Suprapubic skin (tissue), 4 donors: ENCODE measurements at places on chromosomes 12 and 14. TPM values are rescaled to one million over a fixed set of nuclear protein-coding genes. Genes with fewer than 3 reads are reported as not detected.

The ART4 gene
- 0.17 TPM for total RNA-seq

DNA sequence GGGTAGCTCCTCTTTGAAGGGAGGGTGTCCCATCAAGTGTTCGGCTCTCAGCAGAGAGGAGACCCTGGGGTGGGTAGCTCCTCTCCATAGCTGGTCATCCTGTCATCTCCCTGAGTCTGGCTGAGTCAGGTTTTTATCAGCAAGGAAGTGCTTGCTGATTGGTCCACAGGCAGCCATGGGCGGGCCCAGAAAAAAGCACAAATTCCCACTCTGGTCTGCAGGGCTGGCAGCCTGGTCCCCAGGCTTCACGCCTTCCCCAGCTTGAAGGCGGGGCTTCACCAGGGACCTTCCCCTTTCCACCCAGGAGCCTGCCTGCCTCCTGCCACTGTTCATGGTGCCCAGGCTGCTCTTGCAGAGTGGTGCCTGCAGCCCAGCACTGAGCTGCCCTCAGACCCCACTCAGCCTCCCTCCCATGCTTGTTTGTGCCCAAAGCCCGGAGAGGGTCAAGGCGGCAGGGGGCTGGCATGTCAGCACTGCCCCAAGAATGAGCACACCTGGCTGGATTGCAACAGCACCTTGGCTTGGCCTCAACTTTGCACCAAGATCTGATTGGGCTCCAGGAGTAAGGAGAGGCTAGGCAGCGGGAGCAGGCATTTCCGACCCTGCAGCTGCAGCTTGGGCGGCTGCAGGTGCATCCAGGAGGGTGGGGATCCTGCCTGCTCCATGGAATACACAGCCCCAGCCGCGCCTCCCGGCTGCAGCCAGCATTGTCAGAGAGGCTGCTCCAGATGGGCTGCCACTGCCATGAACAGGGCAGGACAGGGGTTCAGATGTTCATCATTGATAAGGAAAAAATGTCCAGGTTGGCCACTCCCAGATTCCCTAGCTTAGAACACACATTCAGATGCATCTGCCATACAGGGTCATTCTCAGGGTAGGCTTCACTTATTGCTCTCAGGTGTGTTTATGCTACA lies 22.0 kb upstream of the WDR89 start:
- no peak for DNase-seq

The TCL1A gene
- not detected for total RNA-seq

The LRIG3 gene
- total RNA-seq, result 56.5 TPM

GRCh38 chr12:110180591-110181005 lies 56.4 kb downstream of the IFT81 start:
- DNase-seq, result no peak

The APOF gene
- total RNA-seq, result not detected

DNA sequence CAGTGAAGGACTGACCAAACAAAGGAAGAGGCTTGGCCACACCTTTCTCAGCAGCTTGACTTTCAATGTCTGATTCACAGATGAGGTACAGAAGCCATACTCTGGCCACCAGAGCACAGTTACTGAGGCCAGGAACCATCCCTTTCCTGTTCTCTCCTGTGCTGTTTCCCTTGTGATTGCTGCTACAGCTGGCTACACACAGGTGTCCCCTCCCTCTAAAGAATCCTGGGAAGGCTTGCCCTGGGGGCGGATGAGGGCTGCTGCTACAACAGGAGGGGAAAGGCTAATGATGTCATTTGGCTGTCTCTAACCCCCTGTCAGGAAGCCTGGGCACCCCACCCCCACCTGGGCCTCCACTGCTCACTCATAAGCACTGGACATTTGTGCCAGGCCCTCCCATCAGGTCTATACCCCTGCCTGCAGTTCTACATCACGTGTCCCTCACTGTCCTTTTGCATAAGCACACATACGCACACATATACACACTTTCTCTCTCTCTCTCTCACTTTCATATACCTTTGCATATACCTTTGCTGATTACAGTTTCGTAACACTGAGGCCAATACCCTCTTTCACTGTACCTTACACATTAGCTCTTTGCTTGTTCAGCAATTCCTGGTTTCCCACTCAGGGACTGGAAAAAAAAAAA lies 41.4 kb downstream of the PRPF40B start:
- DNase-seq, result no peak

DNA sequence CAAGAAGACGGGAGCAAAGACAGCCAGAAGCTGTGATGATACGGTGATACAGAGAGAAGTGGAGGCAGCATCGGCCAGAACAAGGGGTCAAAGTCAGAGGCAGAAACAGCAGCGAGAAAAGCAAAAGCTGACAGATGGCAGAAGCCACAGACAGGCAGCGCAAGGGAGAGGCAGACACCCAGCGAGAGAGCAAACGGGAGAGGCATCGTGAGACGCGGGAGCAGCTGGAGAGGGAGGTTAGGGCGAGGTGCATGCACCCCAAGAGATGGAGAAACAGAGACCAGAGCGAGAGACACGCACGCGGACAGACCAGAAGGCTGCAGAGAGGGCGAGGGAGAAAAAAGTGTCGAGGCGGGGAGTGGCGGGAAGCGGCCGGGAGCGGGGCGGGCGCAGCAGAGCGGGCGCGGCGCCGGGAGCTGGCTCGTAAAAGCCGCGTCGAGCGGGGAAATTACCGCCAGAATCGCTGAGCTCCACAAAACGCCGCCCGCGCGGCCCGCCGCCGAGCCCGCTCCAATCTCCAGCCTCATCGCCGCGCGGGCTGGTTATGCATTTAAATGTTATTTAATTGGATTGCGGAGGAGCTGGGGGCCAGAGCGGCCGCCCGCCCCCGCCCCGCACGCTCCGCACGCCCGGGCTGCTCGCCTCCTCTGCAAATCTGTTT lies 15.6 kb downstream of the SMUG1 start:
- no peak for DNase-seq

The PCNX4 gene
- 55.4 TPM for total RNA-seq

The TROAP gene
- total RNA-seq, result 4.1 TPM

DNA sequence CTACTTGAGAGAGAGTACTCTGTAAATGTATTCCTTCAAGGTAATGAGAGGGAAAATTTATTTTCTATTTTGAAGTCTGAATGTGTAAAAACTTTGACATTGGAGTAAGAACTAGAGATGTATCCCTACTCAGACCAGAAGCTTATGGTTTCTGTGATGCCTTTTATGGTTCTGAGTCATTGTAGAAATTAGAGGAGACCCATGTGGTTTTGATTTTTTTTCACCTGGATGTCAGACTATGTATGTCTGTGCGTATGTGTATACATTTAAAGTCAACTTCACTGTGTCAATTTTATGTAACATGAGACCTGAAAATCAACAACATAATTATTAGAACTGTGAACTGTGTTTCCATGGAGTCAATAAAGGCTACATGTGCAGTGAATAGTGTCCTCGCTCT lies 302.0 kb downstream of the TRHDE start:
- DNase-seq, result no peak

GRCh38 chr12:47038270-47038748 lies 41.1 kb upstream of the PCED1B start:
- no peak for DNase-seq

The TRIM9 gene
- 5.0 TPM for total RNA-seq

DNA sequence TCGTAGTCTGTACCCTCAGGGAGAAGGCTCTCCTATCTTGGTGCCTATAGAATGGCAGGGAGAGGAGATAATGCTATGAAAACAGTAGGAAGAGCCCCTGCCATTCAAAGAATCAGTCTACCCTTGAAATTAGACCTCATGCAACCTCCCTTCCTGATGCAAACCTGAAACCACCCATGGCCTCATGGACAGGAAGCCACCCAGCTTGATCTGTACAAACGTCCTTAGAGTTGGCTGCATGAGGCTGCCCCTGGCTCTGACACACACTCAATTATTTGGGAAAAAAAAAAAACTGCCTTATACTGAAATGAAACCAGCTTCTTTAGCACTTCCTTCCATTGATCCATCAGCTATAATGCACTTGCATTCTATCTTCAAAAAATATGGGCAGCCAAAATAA lies 116.6 kb upstream of the BCL2L14 start:
- no peak for DNase-seq

DNA sequence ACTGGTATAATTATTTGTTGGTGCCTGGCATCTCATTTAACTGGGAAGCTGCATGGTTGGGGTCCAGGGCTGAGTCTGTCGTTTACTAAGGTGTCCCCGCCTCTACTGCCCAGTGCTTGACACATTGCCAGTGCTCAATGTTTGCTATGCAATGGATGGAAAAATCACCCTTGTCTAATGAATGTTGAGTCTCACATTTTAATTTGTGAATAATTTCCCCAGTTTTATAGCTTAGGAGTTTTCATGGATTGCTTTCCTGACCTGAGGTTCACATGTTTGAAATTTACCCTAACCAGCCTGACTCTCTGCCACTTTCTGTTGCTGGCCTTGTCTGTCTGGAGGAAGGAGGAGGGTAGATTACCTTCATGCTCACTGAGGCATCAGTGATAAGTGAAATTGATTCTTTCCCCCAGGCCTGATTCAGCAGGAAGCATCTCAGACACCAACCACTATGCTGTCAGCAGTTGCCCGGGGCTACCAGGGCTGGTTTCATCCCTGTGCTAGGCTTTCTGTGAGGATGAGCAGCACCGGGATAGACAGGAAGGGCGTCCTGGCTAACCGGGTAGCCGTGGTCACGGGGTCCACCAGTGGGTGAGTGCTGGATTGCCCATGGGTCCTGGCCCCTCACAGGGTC lies 2.4 kb downstream of the DHRS2 start:
- DNase-seq, result no peak

DNA sequence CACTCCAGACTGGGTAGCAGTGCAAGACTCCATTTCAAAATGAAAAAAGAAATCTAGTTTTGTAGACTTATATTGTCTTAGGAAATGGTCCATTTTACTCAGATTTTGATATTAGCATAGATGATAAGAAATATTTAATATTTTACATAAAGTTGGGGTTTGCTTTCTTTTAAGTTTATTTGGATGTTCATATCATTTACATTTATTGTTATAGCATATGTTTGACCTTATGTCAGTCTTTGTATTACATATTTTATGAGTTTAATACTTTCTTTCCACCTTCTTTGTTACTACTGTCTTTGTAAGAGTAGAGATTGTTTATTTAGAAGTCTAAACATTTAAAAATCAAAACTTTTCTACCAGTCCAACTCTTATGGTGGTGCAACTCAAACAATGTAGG lies 162.7 kb upstream of the OTX2 start:
- no peak for DNase-seq

GRCh38 chr14:76930549-76930948 lies 98.0 kb downstream of the IRF2BPL start:
- no peak for DNase-seq

GRCh38 chr14:58077621-58078020 lies 74.4 kb downstream of the ARMH4 start:
- no peak for DNase-seq

DNA sequence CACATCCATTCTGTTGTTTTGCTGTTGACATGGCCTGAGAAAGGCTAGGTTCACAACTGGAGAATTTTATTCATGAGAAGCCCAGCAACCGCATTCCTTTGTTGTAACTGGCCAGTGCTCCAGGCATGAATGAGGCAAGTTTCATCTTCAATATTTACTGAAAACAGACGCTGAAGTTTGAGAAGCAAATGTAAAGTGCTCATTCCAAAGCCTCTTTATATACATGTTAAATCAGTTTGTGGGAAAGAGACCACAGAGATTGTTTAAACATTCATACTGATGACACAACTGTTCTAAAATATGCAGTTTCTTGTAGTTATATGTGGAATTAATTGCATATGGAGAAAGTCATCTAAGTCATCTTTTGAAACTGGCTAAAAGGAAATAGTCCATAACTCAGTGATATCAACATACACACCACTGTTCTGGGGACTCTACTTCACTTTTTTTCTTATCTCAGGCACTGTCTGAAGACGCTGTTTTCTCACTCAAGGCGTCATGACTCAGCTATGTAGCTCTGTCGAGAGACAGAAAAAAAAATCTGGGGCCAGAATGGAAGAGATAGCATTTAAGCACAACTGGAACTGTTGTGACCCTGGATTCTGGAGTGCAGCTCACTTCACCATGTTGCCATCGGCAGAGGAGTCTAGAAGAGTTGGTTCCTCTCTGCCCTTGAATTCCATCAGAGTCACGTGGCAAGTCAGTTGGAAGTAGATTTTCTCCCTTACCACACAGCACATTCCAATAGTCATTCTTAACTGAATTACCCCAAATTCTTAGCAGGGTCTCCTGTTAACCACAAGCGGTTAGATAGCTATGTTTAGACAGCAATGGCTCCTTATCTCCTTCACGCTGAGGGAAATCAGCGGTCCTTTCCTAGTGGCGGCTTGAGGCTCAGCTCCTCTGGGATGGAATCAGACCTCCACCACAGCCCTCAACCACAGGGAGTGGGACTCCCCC lies 258.4 kb upstream of the HMGA2 start:
- DNase-seq, result no peak

DNA sequence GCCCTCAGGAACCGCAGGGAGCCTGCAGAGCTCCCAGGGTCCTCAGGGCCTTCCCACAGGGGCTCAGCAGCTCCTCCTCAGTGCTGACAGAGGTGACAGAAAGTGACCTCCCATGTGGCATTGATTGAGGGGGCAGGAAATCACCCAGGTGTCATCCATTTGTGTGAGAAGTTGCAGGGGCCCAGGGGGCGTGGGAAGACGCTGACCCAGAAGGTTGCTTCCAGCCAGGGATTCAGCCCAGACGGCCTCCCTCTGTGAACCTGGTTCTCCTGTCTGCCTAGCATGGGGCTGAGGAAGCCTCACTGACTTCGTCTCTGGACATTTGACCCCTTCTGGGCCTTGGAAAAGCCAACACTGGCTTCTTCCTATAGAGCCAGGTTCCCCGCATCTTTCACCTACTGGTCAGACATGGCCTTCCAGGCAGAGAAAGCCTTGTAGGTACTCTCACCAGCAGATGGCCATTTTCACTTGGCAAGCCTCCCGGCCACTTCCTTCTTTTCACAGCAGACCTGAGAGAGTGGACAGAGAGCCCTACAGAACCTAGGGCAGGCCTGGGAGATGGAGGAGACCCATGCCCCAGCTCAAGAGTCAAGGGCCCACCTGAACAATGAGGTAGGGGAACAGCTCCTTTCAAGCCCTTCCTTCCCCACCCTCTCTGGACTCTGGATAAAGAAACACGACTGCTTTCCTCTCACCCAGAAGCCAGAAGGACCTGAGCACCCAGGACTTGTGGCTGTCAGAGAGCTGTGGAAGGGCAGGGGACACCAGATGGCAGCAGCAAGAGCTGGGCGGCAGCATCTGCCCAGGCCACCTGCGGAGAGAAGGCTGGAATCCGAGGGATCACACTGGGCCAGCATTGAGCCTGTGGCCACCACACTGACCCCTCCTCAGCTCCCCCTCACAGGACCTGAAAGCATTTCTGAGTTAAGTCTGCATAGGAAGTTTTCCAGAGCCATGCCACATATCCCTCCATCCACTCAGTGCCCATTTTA lies 377.8 kb downstream of the DPF3 start:
- no peak for DNase-seq

DNA sequence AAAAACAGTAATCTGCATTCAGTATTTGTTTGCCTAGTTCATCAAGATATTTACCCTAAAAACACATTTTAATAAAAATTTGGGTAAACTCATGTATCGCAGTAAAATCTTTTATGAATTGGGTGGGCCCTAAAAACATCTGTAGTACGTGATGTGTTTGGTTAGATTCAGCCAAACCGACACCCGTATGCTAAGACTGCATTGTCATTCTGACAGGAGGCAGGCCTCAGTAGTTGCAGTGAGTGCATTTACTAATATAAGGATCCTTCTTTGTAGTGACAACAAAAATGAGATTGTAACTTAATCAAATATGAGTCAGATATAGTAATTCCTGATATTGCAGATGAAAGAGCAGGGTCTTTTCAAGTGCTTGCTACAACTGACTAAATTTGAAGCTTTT lies 191.8 kb downstream of the SLC16A7 start:
- DNase-seq, result no peak

GRCh38 chr12:70691018-70691672 lies 53.9 kb upstream of the PTPRB start:
- no peak for DNase-seq
